ENCODE measurements at places on chromosomes 11 and 22.

GRCh38 chr11:115792903-115793302 is 288.7 kb upstream of the CADM1 start:
- no peak for DNase-seq

- DNase-seq, result peak; percentile 62
Observed at GRCh38 chr22:30159561-30160353, 79.5 kb downstream of the HORMAD2 start.

- DNase-seq, result no peak
Observed at GRCh38 chr11:35662061-35662648, 420 bp upstream of the TRIM44 start.

GRCh38 chr22:42272431-42272999 is 2.1 kb upstream of the TCF20 start:
- DNase-seq, result no peak

- DNase-seq, result no peak
Observed at GRCh38 chr11:105612771-105613170, 2.9 kb downstream of the GRIA4 start.

Measured in astrocyte of the cerebellum (primary cell).